SK-MEL-5 (cell line): ENCODE measurements at places on chromosomes 2 and 18. TPM values are rescaled to one million over a fixed set of nuclear protein-coding genes. Genes with fewer than 3 reads are reported as not detected.
A peak's percentile ranks its signal among the peaks of the same experiment; 100 is the strongest.

Gene ABCG8
- not detected in 2 replicates for total RNA-seq

Gene HOXD1
- 9.8 and 10.3 TPM in 2 replicates for total RNA-seq

Gene ZNF385B
- not detected in 2 replicates for total RNA-seq

GRCh38 chr18:47577520-47577919, 326.1 kb upstream of the SKOR2 start:
- DNase-seq, result no peak

Gene PCARE
- total RNA-seq, result 0.03 TPM in 1 of 2 replicates, not detected in the other

Gene OTOS
- not detected in 2 replicates for total RNA-seq

DNA sequence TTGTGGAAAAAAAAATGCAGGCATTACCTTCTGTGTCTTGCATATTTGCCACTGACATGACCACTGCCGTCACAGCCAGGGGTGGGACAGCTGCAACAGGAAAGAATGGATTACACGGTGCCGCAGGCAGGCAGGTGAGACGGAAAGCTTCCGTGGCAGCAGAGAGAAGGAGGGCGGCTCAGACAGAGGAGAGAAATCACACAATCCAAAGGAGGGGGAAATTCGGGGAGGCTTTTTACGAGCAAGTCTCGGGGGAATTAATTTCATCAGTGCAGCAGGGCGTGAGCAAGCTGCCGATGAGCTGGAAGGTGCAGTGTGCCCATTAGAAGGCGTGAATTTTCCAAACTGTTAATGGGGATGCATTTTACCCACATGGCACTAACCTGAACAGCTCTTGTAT, 234.8 kb upstream of the PXDN start:
- no peak for DNase-seq

Gene ZNF396
- 4.5 and 5.1 TPM in 2 replicates for total RNA-seq

Gene SERPINB8
- total RNA-seq, result 7.5 and 9.2 TPM in 2 replicates

Gene ZFAND2B
- 10.9 and 16.2 TPM in 2 replicates for total RNA-seq

Gene GPR39
- 0.32 TPM in 1 of 2 replicates, not detected in the other for total RNA-seq

DNA sequence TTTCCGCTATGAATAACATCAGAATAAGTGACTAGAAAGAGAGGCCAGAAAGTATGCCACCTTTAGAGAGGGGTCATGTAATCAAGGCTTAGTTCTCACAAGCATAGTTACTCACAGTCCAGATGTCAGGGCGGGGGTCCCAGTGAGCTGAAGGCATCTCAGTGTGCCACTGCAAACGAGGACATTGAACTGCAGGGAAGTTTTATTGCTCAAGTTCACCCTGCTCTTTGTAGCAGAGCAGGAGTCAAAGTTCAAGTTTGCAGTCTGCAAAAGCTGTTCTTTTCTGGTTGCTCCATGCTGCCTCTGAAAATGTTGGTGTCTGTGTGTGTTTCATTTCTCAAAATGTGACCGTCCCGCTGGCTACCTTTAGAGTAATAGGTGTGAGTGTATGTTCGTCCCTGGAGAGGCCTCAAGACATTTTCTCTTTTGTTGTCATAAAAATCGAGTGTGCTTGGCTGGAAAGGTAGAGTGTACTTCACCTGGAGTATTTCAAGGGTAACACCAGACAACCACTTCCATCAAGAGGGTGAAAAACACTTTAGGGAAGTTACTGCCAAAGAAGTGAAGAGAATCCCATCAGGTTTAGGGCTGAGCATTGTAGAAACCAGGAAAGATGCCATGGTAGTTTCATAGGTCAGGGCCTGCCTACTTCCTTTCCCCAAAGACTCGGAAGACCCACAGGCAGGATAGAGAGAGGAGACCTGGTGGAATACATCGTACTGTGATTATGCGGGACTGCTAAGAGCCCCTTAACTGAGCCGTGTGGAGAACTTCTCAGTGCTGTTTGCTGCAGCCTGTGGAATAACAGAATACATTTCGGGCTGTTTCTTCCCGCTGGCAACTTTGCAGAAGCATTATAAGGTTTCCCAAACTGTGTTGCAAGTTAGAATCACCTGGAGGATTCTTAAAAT, 89.9 kb downstream of the LYPD6 start:
- no peak for DNase-seq

DNA sequence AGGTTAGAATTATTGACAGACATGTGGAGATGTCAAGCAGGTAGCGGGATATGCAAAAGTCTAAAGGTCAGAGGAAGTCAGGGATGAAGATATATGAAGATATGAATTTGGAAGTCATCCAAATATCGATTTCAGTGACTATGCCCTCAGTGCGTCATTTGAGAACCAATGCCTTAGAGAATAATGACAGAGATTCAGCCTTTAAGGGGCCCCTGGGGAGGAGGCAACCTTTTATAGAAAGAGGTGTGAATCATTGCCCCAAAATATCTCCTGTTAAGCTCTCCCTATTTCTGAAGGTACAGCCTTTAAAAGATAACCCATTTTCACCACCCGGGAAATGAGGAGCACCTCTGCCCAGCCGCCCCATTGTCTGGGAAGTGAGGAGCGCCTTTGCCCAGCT, 223.4 kb downstream of the NCKAP5 start:
- DNase-seq, result peak; percentile 9

DNA sequence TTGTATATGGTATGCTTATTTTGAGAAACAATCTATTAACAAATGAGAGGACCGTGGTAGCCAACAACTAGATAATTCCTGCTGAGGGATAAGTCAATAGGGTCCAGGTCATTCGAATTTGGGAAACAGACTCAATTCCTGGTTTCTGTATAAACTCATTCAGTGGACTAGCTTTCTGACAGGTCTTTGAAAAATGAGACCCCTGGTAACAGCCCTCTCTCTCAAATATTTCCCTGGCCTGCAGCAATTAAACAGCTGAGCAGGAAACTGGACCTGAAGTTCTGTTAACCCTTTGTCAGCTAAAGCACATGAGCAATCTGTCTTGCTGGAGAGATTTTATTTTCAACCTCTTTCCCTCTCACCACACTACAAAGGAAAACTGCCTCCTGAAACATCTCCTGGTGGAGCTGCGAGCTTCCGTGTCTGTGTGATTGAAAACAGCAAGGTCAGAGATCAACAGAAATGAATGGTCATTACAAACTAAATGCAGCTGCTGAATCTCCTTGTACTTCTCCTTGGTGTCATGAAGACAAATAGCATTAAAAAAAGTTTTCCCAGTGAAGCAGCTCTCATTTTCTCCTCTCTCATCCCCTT, 70.3 kb upstream of the CCDC85A start:
- DNase-seq, result no peak

Gene DCDC2C
- total RNA-seq, result not detected in 2 replicates

- DNase-seq, result no peak
Observed at GRCh38 chr2:98734823-98735260, 3.9 kb upstream of the MGAT4A start.

Gene STPG4
- total RNA-seq, result 0.26 TPM in 1 of 2 replicates, not detected in the other

- no peak for DNase-seq
Observed at GRCh38 chr2:3823748-3824147, 120.4 kb downstream of the DCDC2C start.

- peak; percentile 38 for DNase-seq
Observed at GRCh38 chr2:74915743-74916142, 42.7 kb upstream of the POLE4 start.

- no peak for DNase-seq
Observed at GRCh38 chr2:33321876-33322483, 154.5 kb upstream of the RASGRP3 start.

Gene DRC1
- not detected in 2 replicates for total RNA-seq

DNA sequence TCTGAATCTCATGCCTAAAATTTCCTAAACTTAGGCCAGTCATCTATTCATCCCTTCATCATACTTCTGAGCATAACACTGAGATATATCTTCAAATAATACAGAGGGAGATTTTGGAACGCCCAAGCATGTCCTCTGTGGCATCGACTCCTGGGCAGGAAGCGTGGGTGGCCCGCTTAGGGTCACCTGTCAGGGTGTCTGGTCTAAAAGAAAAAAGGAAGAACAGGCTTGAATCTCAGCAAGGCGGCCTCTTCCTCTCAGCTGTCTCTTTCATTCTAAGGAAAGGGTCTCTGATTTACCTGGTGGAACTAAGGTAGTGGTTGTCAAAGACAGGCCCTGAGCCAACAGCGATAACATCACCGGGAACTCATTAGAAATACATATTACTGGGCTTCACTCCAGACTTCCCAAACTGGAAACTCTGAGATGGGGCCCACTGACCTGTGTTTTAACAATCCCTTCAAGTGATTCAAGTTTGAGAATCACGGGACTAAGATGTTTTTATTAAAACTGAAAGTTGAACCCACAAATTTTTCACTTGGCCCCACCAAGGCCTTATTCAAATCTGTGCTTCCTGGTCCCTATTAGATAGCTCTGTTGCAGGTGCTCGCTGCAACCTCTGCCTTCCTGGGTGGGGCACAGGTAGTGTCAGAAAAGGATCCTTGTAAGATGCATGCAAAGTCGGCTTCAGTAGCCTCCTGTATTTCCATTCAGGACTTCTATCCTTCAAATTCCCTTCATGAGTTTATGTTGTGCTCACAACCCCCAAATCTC, 162.3 kb upstream of the CCDC68 start:
- no peak for DNase-seq
